Caki2 (cell line): ENCODE measurements at places on chromosomes 16 and 17. TPM values are rescaled to one million over a fixed set of nuclear protein-coding genes. Genes with fewer than 3 reads are reported as not detected.

SOST gene
- total RNA-seq = 1.8 and 2.4 TPM in 2 replicates

CHST4 gene
- not detected in 2 replicates for total RNA-seq

KRTAP1-1 gene
- not detected in 2 replicates for total RNA-seq

TMEM235 gene
- not detected in 2 replicates for total RNA-seq

DNA sequence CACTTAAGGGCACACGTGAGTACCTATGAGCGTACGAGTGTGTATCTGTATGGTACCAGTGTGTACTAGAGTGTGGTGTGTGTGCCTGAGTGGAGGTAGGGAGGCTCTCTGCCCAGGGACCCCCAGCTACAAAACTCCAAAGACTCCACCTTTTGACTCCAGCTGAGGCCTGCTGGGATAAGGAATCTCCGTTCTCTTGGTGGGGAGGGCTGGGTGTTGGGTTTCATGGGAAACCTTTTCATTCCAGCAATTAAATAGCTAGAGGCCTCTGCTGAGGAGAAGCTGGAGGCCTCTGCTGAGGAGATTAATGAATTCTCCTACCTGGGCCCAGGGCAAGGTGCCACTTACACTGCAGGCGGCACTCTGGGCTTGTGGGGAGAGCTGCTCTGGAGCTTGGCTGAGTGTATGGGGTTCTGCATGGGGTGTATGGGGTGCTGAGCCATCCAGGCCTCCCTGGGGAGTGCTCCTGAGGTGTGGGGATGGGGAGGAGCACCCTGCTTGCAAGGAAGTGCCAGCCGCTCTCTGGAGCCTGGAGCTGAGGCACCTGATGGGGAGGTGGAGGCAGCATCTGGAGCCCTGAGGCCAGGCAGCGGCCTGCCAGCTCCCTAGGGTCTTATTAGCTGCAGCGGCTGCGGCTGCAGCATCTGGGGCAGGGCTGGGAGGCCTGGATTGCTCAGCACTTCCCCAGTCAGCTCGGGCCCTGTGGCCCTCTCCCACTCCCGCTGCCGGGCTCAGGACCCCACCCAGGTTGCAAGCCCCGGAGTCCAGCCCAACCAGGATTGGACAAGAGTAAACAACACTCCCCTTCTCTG, 4.6 kb downstream of the ANKRD13B start:
- no peak for DNase-seq

DNA sequence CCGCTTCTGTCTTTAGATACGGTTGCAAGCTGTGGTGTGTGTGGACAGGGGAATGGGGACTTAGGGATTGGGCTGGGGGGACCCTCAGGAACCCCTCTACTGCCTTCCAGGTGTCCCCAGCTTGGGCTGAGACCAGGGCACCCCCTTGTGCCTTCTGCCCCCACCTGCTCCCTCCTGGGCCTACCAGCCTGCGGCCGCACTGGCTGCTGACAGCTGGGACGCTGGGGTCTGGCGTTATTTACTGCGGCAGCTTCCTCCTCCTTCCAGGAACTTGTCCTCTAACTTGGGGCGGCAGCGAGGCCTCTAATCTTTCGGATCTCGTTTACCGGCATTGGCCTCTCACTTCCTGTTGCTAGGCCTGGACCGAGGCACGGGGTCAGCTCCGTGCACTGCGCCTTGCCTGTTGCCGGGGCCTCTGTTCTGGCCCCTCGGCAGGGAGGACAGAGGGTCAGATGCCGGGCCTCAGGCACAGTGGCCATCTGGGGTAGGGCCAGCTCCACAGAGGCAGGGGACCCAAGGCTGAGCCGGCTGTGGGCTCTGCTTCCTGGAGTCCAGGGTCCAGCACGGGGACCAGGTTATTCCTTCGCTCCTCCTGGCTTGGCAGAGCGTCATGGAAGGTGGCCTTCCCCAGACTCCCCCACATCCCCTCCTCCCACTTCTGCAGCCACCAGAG, 31.8 kb downstream of the TMEM235 start:
- no peak for DNase-seq

DNA sequence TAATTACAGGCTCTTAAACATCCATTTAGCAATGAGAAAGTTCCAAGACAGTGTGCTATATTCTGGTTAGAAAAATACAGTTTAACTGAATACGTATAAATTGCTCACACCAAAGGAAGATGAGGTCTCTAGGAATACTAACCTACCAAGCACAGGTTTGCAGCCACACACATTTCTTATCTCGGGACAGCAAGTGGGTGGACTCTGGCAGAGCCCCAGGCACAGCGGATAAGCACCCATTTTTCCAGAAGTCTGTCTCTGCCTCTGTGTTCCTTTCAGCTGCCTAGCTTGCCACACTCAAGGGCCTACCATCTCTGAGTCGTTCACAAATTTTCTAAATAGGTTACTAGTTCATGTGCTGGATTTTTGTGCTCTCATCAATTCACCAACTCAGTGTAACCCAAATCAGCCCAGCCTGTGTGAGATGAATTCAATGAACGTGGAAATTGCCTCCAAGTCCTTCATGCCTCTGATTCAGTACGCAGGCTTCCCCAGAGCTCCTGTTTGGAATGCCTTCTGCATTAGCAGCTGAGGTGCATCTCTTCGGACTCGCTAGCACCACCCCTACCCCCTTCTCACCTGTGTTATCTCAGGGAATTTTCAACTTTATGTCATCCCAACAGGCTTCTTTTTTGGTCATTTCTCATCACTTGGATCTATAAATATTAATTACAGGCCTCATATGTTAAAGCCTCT, 581.0 kb upstream of the CDH11 start:
- no peak for DNase-seq

DNA sequence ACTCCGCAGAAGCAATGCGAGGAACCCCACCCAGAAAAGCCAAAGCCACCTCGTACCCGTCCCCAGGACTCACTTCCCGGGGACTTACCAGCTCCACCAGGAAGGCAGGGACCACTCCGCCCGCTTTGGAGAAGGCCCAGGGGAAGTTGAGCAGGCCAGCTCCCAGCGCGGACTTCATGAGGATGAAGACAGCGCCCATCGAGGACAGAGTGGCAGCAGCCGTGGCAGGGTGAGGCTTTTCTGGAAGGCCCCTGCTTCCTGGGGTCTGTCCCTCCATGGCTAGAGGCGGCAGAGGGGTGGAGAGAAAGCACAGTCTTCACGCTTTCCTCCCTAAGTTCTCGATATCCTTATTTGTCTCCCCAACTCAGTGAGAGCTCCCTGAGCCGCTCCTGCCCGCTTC, 714 bp downstream of the SLC38A8 start:
- DNase-seq = no peak

GRCh38 chr16:86013867-86014266, 114.9 kb downstream of the IRF8 start:
- no peak for DNase-seq

DNA sequence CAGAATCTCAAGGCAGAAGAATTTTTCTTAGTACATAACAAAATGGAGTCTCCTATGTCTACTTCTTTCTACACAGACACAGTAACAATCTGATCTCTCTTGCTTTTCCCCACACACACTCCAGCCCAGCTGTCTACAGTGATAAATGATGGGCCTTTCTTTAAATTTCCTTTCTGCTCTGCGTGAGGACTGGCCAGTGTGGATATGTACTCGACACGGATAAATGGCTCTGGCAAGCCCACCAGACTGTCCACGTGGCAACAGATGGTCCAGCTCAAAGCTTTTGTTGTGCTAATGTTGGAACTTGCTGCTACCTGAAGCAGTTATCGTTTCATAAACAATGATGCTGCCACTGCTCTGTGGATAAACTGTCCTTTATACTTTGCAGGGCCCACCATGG, 410.7 kb downstream of the TMEM114 start:
- no peak for DNase-seq
